ENCODE measurements at places on chromosomes 2 and 18.
A peak's percentile ranks its signal among the peaks of the same experiment; 100 is the strongest.

- DNase-seq = no peak
Measured at GRCh38 chr18:23059541-23060465, 75.5 kb upstream of the CABLES1 start.

GRCh38 chr18:45423659-45424058, 191.6 kb upstream of the SLC14A2 start:
- DNase-seq = no peak

GRCh38 chr2:86193901-86194567, 1.2 kb downstream of the IMMT start:
- DNase-seq = no peak

DNA sequence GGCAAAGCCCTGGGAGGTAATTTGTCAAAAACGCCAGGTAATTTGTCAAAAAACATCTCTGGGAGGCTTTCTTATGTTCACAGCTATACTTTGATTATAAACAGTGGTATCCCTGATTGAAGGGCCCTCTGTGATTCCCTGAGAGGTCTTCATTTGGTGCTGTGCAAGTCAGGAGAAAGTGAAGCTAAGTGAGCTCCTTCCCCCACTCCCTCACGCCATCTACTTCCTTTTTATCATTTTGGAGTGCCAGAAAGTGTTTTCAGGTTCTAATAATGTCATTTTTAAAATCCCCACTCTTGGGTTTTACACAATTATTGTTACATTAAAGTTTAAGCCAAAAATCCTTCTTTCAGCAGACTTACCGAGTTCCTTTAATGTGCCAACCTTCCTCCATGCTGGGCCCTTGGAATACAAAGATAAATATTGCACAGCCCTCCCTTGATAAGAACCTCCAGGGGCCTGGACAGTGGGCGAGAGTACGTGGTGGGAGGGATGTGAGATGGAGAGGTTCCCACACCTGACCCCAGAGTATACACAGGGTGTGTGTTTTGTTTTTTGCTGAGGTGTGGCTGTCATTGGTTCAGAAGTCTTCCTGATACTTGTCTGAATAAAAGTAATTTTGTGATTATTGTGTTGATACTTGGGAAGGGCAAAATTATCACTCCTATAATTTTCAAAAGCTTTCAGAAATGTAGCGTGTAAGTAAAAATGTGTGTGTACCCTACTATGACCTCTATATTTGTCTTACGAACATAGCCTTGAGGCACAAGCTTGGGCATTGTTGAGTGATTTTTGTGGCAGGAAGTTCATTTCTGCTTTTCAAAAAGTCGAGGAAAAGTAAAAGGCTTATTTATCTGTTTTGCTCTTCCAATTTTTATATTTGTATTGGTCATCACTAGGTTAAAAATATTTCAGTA, 8.2 kb downstream of the MAPRE2 start:
- no peak for DNase-seq

GRCh38 chr2:82507657-82508056, 1951.4 kb downstream of the SUCLG1 start:
- DNase-seq = no peak

DNA sequence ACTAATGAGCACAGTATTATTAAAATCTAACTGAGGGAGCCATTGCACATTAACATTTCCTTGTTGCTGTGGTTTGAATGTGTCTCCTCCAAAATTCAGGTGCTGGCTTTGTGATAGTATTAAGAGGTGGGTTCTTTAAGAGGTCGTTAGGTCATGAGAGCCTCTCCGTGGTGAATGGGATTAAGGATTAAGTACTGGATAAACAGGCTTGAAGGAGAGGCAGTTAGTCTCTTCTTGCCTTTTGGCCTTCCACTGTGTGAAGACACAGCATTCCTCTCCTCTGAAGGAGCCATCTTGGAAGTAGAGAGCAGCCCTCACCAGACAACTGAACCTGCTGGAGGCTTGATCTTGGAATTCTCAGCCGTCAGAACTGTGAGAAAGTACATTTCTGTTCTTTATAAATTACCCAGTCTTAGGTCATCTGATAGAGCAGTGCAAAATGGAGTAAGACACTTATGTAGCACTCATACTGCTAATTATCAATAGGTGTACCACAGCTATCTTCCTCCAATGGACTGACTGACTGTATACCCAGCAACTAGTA, 182.7 kb downstream of the MYO3B start:
- DNase-seq = no peak

DNA sequence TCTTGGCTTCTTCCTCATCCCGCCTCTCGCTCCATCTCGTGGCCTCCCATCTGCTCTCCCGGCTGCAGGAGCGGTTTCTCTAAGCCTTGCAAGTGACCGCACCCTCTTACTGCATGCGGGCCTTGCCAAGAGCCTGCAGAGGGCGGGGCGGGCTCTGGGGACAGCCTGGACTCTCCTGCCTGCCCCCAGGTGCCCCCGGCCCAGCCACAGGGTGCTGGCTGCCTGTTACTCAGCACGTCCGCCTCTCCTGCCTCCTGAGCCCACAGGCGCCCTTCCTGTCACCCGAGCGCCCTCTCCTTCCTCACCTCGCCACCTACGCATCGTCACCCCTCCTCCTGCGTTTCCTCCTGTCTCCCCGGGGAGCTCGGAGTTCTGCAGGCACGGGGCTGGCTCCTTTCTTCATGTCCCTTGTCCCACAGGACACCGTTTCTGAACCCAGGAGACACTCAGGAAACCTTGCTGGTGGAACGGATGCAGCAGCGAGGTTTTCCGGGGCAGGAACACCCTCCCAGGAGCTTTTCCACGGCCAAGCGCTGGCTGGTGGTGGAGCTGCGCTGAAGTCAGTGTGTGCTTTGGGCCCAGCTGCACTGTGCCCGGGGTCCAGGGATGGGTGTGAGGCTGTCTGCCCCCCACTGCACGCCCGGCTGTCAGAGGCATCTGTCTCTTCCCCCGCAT, 28.5 kb downstream of the HPCAL1 start:
- DNase-seq = peak; percentile 93

- DNase-seq = no peak
Measured at GRCh38 chr2:85281553-85281952, 46.2 kb downstream of the TGOLN2 start.

DNA sequence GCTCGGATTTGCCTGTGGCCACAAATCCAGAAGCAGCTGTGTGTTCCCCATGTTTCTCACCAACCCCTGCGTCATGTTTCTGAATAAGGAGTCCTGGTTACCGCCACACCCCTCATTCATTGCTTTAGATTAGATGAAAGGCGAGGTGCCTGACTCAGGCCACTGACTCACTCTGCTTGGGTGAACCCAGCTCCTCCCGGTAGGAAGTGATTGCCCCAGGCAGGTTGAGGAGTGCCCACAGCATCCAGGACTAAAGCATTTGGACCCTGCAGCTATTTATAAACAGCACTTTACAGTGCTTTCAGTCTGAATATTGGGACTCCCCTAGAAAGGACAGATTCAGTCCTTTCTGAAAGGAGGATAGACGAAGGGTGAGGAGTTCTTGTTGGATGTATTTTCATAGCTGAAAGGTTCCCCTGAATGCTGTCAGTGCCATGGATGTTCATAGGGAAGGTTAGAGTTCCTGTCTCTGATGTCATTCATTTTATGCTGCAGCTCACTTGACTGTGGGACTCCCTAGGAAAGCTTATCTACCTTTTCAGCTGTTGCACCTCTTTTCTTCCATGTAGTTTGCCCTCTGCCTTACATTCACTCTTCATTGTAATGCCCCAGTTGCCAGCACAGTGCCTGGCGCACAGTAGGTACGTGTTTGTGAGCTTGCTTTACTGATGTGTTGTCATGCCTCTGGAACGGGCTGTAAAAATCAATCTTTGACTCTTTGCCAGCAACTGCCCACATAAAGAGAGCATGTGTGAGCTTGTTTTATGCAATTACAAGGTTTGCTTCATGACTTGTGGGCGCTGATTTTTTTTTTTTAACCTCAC, 14.9 kb downstream of the ITGA6 start:
- peak; percentile 100 for DNase-seq

GRCh38 chr18:54981076-54981475, 21.8 kb upstream of the CCDC68 start:
- no peak for DNase-seq

- DNase-seq = no peak
Measured at GRCh38 chr2:121860033-121860757, 104.7 kb downstream of the TSN start.

Measured in PC-9 (cell line).